ENCODE measurements at places on chromosomes 6 and 20. TPM values are rescaled to one million over a fixed set of nuclear protein-coding genes. Genes with fewer than 3 reads are reported as not detected.

CCN6 gene
- not detected for total RNA-seq

OR2B6 gene
- total RNA-seq: not detected

CFAP61 gene
- total RNA-seq: 81.4 TPM

CLPSL1 gene
- total RNA-seq: not detected

STX11 gene
- total RNA-seq: 15.9 TPM

GRCh38 chr6:5151955-5152401 is 66.8 kb downstream of the PPP1R3G start:
- no peak overlapping the region for H3K27ac ChIP-seq
- DNase-seq: no peak
- H3K4me3 ChIP-seq: no peak overlapping the region
- H3K27me3 ChIP-seq: no peaks in the 10 kb centered on the region
- H3K36me3 ChIP-seq: no peaks in the 10 kb centered on the region

GRCh38 chr20:13863244-13863643 is 78.4 kb downstream of the NDUFAF5 start:
- DNase-seq: no peak
- no peaks in the 10 kb centered on the region for H3K4me1 ChIP-seq
- no peak overlapping the region for H3K27ac ChIP-seq
- H3K27me3 ChIP-seq: no peaks in the 10 kb centered on the region

DNA sequence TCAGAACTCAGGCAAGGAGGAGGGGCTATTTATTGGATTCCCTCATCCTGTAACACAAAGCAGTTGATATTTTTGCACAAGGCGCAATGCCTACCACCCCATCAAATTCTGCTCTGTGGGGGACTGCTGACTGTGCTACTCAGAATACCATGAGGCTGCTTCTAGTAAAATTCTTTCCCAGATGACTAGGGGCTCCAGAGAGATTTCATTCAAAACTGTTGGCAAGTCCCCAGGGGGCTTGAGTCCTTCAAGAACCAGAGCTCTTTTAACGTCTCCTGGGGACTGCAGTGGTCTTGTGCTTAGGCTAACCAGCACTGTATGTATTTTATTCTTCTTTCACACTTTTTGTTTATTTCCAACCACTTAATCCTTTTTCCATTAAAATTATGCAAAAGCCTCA is 365.9 kb upstream of the AGPAT4 start:
- H3K4me1 ChIP-seq: no peaks in the 10 kb centered on the region
- H3K27ac ChIP-seq: no peak overlapping the region
- H3K36me3 ChIP-seq: no peaks in the 10 kb centered on the region
- H3K27me3 ChIP-seq: no peaks in the 10 kb centered on the region
- DNase-seq: no peak
- no peak overlapping the region for H3K4me3 ChIP-seq

DNA sequence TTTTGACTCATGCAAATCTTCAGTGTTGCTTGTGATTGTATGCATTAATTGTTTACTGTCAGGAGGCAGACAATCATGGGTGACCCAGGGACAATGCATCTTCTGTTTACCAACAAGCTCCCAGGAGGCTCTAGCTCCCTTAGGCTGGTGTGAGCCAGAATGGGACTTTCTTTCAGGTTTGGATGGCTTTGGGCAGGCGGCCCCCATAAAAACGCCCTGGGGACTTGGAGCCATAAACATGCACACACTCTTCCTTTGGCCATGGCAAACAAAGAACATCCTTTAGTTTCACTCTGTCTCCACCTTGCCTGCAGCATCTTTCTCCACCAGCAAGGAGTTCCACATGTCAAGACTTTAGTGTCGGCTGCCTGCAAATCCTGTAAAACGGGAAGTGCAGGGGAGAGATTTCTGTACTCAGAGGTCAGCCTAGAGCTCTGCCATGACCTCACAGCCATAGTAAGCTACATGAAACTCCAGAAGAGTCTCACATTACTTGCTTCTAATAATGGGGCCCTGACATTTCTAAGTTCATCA is 127.6 kb downstream of the MAP3K7 start:
- no peak overlapping the region for H3K27ac ChIP-seq
- no peak for DNase-seq
- no peaks in the 10 kb centered on the region for H3K36me3 ChIP-seq

- H3K36me3 ChIP-seq: peaks cover 93% of the 10 kb centered on the region
- H3K4me3 ChIP-seq: no peak overlapping the region
- H3K4me1 ChIP-seq: peaks cover 9% of the 10 kb centered on the region
- no peak for DNase-seq
Observed at GRCh38 chr20:44981736-44982406, 15.6 kb downstream of the STK4 start.
